ENCODE measurements at places on chromosomes 13 and 19. TPM values are rescaled to one million over a fixed set of nuclear protein-coding genes. Genes with fewer than 3 reads are reported as not detected.

UBE2L5 gene
- total RNA-seq, result not detected

- DNase-seq, result no peak
Observed at GRCh38 chr13:79722885-79723445, 242.0 kb downstream of the NDFIP2 start.

DNA sequence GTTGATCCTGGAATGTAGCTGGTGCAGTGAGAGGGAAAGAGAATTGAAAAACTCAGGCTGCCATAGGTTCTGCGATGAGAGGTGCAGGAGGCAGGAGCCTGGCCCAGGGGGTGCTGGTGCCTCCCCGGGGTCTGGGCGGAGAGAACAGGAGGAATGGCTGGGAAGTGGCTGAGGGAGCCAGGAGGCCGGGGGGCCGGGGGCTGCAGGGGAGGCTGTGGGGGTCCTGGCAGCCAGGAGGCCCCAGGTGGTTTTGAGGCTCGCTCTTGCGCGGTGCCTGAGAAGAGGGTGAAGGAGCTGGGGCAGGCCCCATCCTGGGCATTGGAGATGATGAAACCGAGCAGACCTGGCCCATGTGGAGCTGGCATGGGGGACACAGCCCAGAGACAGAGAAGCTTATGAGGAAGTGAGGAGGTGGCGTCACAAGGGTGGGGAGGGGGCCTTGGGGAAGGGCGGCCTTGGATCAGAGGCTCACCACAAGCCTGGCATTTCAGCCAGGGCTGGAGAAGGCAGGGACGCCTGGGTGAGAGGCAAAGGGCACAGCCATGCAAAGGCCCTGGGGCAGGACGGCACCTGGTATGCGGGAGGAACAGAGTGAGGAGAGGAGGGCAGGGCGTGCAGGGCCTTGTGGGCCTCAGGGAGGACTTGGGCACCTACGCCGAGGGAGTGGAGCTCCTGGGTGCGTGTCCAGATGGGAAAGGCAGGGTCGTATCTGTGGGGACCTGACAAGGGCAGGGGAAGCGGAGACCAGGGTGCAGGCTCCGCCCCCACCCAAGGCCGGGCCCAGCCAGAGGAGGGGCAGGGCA is 1.3 kb upstream of the TEKTIP1 start:
- no peak for DNase-seq

DNA sequence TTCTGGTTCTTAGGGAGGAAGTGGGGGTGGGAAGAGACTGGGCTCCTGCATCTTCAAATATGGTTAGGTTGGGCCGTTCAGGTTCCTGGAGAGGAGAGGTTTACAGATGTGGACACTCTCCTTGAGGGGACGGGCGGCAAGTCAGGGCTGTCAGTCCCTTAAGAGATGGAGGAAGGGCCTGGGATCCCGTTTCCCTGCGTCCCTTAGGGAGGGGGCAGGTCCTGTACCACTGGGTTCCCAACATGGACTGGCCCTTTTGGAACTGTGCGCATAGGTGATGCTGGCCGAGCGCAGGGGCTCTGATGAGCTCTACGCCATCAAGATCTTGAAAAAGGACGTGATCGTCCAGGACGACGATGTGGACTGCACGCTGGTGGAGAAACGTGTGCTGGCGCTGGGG is 10.9 kb upstream of the CACNG7 start:
- DNase-seq, result no peak

IGFL2 gene
- total RNA-seq, result not detected

GRCh38 chr19:41018736-41019290 is 27.7 kb downstream of the CYP2B6 start:
- no peak for DNase-seq

- DNase-seq, result no peak
Observed at GRCh38 chr19:33186431-33187182, 7.5 kb upstream of the LRP3 start.

RHPN2 gene
- total RNA-seq, result 25.6 TPM

KLK4 gene
- total RNA-seq, result not detected

GSX1 gene
- total RNA-seq, result not detected

Measured in M059J (cell line).